ENCODE measurements at places on chromosomes 3 and 15. TPM values are rescaled to one million over a fixed set of nuclear protein-coding genes. Genes with fewer than 3 reads are reported as not detected.
A peak's percentile ranks its signal among the peaks of the same experiment; 100 is the strongest.

GRCh38 chr3:58635371-58636285 is 30.9 kb downstream of the FAM3D start:
- no peaks in the 10 kb centered on the region for H3K27me3 ChIP-seq
- no peaks in the 10 kb centered on the region for H3K36me3 ChIP-seq
- DNase-seq, result no peak
- no peak overlapping the region for H3K27ac ChIP-seq
- H3K4me3 ChIP-seq, result no peak overlapping the region
- no peaks in the 10 kb centered on the region for H3K4me1 ChIP-seq

The KY gene
- total RNA-seq, result 1.2 TPM

- no peak for DNase-seq
- H3K36me3 ChIP-seq, result no peaks in the 10 kb centered on the region
- H3K4me3 ChIP-seq, result no peak overlapping the region
- no peaks in the 10 kb centered on the region for H3K27me3 ChIP-seq
- no peak overlapping the region for H3K27ac ChIP-seq
These were observed 151.1 kb downstream of the RBPMS2 start for GRCh38 chr15:64624242-64624641.

DNA sequence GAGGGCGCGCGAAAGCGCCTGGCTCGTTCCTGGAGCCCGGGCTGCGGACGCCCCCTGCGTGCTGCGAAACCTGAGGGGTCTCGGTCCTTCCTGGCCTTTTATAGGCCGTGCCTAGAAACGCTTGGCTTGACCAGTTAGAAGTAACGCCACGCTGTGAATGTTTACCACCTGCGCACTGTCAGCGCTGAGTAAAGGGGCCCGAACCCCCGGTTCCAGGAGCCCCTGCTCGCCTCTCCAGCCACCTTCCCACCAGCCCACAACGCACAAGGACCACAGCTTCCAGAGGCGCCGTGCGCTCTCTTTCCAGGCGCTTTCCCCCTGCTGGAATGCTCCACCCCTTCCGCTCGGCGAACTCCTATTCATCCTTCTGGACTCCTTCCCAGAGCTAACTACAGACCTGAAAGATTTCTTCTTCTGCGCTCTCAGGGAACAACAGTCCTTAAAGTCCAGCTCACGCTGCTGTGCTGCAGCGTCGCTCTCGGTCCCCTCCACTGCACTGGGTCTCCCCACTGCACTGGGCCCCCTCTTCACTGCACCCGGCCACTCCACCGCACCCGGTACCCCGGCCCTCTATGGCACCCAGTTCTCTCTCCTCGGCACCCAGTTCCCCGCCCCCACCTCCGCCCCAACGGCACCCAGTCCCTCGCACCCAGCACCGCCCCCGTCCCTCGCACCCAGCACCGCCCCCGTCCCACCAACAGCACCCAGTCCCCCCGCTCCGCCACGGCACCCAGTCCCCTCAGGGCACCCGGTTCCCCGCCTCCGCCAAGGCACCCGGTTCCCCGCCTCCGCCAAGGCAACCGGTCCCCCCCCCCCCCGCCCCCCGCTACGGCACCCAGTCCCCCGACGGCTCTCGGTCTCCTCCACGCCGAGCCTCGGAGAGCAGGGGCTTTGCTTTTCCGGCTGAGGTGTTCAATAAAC is 69.8 kb downstream of the SQOR start:
- no peak overlapping the region for H3K27ac ChIP-seq
- H3K36me3 ChIP-seq, result no peaks in the 10 kb centered on the region
- no peaks in the 10 kb centered on the region for H3K4me1 ChIP-seq
- peak overlapping the region; percentile 43 for H3K4me3 ChIP-seq

The CSPG5 gene
- 0.98 TPM for total RNA-seq

The EPHA6 gene
- 1.4 TPM for total RNA-seq
